ENCODE measurements at places on chromosomes 1 and 21.

DNA sequence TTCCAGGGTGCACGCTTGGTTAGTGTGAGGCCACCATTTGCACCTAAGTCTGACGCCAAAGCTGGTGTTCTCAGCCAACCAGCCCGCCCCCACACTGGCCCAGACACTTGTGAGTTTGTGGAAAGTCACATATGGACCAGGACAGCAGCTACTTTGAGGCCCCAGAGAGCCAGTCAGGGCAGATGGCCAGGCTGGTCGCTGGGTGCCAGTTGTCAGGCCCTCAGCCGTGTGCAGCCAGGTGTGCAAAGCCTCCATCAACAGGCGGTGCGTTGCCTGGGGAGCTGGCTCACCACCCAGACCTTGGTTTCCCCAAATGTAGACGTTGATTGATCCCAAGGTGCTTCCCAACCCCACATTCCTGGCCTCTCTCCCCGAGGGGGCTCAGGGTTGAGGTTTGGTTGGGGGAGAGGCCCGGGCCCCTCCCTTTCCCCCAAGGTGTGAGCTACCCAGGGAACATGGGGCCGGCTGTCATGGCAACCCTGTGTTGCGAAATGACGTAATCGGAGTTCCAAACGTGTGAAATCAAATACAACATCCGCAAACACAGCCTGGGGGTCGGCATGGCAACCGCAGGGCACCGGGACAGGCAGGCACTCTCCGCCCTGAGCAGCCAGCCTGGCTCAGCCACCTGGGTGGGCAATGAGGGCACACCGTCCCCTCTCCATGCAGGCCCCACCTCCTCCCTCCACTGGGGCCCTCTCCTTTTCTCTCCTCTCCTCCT, 42.2 kb upstream of the WNT4 start:
- no peak for DNase-seq

GRCh38 chr1:205593532-205593931, 38.3 kb downstream of the ELK4 start:
- DNase-seq: no peak

GRCh38 chr1:4394366-4394765, 260.0 kb upstream of the AJAP1 start:
- no peak for DNase-seq

DNA sequence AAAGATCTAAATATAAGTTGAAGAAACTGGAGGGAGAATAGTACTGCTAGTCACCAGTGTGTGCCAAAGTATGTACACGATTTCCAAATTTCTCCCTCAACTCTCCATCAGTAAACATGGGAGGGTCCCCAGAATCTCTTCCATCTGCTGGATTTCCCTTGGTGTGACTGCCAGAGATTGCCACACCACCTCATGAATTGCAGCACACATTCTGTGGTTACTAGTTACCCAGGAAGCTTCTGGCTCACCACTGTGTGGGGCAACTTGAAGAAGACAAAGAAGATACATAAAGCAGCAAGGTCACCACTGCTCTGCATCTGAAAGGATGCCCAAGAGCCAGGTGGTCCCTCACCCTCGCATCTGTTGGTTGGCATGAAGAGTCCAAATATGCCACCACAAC, 191.7 kb upstream of the ESRRG start:
- DNase-seq: no peak

DNA sequence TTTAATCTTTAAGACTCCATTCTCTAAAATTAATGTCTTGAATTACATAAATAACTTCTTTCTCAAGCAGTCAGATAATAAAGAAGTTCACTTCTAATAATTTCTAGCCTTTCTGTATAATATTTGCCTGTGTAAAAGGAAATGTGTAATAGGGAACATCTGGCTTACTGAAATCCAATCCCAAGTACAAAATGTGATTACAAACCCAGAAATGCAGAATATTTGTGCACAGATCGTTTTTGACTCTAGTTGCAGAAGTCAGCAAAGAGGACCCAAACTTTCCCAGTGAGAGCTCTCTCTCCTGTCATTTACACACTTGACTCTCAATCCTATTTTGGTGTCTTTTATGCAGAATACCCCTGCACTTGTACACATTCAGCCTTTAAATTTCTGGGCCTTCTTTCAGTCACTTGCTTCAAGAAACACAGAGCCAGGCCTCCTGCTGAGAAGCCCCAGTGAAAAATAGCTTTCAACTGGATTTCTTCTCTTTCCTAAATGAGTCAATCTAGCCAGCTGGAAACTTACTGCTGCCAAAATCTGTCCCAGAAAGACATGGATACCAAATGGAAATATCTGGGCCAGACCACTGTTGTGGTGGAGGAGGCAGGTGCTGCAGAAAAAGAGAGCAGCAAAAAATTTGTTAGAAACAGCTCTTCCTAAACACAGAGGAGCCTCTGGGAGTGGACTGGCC, 68.5 kb upstream of the ADAM30 start:
- no peak for DNase-seq

GRCh38 chr1:168623831-168624230, 47.4 kb downstream of the XCL1 start:
- no peak for DNase-seq

DNA sequence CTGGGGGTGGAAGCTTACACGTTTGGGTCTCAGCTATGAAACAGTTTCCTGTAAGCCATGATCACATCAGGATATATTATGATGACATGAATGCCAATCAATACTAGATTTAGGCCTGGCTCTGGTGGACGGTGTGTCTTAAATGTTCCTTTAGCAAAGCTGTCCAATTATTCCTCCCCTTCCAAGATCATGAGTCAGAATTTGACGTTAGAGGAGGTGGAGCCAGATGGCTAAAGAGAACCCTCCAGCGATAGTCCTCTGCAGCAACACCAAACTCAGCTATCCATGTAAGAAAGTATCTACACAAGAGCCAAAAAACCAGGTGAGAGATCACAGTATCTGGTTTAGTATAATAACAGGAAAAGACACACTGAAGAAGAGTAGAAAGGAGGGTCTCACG, 47.8 kb downstream of the PACC1 start:
- no peak for DNase-seq

- no peak for DNase-seq
These were observed 3.1 kb downstream of the RPS6KC1 start for GRCh38 chr1:213054142-213054541.

- no peak for DNase-seq
These were observed 276.6 kb downstream of the SETD4 start for GRCh38 chr21:35783721-35784120.

- DNase-seq: no peak
These were observed 26.6 kb downstream of the IL23R start for GRCh38 chr1:67192902-67193301.

DNA sequence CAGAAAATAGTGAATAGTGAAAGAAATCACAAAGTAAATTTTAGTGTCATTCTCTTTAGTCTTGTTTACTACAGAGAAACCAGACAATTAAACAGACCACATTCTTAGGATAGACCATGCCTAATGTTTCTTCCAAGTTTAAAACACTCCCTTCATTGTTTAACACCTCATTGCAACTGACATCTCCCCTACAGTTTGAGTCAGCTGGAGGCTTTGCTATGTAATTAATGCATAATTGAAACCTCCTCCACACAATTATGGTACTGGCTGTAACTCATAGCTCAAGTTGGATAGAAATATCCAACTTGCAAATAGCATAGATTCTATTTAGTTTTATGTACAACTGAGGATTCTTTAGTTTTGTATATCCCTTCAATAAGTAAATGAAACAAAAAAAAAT, 35.2 kb upstream of the B3GALT2 start:
- DNase-seq: no peak

- DNase-seq: no peak
These were observed 15.6 kb upstream of the C1orf174 start for GRCh38 chr1:3915551-3916121.

DNA sequence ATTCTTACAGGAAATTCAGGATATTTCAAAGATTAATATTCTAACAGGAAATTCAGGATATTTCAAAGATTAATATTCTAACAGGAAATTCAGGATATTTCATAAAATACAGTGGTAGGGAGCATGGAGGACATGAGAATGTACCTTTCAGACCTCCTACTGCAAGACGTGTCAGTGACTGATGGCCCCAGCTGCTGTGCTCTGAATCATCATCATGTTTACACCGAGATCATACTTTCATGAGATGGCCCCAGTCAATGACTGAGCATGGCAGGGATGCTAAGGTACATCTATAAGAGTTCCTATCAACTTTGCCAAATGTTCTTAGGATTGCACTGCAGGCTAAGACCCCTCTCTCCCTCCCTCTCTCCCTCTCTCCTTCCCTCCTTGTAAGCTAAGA, 69.0 kb downstream of the HFM1 start:
- no peak for DNase-seq

All from type B pancreatic cell (in vitro differentiated cells).